ENCODE measurements at places on chromosomes 1 and 21. TPM values are rescaled to one million over a fixed set of nuclear protein-coding genes. Genes with fewer than 3 reads are reported as not detected.

GNG12 gene
- total RNA-seq: 38.2 TPM

RLF gene
- total RNA-seq: 8.5 TPM

UTS2 gene
- not detected for total RNA-seq

CSTB gene
- total RNA-seq: 16.3 TPM

IFI44 gene
- 13.9 TPM for total RNA-seq

PDC gene
- total RNA-seq: not detected

NT5C1A gene
- total RNA-seq: 3.1 TPM

DIO1 gene
- total RNA-seq: not detected

CTSE gene
- total RNA-seq: 0.94 TPM

SEC16B gene
- 3.6 TPM for total RNA-seq

SETDB1 gene
- total RNA-seq: 21.3 TPM

LDLRAD1 gene
- total RNA-seq: 0.29 TPM

CAMK2N1 gene
- 3.9 TPM for total RNA-seq

DNA sequence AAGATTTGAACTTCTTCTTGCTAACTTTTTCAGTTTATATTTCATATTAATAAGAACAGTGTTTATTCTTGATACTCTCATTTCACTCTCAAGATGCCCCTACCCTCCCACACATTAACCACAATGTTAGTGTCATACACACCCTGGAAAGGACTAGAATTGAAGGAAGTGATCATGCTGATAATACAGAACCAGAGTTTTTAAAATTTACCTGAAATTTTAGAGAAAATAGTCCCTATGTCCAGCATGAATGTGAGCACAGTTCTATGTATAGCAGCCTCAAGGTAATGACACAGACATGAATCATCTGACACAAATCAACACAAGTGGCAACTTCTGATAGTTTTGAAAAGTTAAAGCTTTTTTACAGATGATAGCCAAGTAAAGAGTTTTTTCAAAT, 26.0 kb downstream of the RGS1 start:
- no peak for DNase-seq

DNA sequence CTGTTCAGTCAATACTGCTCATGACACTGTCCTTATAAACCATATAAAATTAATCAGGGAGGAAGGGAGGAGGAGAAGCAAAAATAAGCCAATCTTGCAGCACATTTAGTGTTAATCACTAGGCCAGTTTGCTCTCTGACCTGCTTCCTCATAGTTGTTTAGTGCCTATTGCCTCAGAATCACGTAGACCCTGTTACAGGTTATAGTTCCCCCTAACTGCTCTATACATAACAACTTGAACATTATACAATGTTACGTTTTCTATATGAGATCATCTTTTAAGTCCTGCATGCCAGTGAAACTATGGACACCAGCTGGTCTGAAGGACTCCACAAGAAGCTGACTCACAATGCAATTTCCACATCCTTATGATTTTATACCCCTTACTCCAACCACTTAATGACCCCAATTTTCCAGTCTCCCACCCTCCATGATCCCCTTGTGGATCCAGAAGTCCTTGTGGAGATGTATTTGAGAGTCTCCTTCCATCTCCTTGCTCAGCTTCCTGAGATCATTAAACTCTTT, 34.9 kb upstream of the TACSTD2 start:
- no peak for DNase-seq

DNA sequence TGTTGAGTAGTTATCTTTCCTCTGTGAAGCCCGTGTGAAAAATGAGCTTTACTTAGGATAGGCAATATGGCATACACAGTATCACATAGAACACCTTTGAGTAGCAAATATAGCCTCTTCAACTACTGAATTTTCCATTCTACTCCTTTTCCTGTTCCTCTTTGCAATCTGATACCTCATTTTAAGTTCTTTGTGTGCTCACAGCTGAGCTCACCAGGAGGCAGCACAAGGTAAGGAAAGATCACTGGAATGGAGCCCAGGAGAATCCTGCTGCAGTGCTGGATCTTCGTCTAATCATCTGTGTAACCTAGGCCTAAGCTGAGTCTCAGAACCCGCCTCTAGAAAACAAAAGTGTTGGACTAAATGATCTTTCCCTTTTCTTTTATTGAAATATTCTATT, 171.0 kb downstream of the LRRC40 start:
- no peak for DNase-seq

GRCh38 chr1:73161418-73161817, 879.1 kb upstream of the NEGR1 start:
- DNase-seq: no peak

DNA sequence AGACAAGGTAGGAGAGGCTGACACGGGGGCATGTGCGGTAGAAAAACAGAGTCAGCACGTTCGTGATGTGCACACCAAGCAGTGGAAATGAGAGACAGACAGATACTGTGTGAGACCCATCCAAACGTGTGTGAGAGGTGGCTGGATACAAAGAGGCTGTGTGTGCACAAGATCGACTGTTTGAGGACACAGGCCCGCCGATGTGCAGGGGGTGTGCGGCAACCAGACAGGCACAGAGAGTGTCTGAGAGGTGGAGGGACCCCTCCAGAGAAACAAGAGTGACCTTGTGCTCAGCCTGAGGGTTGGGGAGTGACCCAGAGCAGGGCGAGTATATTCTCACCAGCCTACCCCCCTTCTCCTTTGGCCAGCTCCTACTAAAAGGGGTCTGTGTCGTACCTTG, 97.8 kb upstream of the IPO9 start:
- DNase-seq: no peak

DNA sequence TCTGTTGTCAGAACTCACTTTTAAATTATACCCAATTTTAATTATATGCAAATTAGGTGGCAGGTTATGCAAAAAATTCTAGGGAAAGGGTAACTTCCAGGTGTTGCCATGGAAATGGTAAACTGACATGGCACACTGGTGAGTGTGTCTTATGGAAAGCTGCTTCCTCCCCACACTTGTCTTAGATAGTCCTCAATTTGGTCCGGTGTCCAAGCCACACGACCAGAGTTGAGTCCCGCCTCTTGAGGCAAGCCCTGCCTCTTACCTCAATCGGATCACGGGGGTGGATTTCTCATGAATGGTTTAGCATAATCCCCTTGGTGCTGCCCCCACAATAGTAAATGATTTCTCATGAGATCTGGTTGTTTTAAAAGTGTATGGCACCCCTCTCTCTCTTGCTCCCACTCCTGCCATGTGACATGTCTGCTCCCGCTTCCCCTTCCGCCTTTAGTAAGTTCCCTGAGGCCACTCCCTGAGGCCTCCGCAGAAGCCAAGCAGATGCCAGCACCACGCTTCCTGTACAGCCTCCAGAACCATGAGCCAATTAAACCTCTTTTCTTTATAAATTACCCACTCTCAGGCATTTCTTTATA, 74.9 kb downstream of the MATN1 start:
- no peak for DNase-seq

- no peak for DNase-seq
Measured at GRCh38 chr1:81392526-81393226, 408.1 kb upstream of the ADGRL2 start.

GRCh38 chr1:57770772-57771171, 346.9 kb upstream of the DAB1 start:
- DNase-seq: no peak

- DNase-seq: no peak
Measured at GRCh38 chr1:67752306-67752705, 67.3 kb downstream of the GADD45A start.

DNA sequence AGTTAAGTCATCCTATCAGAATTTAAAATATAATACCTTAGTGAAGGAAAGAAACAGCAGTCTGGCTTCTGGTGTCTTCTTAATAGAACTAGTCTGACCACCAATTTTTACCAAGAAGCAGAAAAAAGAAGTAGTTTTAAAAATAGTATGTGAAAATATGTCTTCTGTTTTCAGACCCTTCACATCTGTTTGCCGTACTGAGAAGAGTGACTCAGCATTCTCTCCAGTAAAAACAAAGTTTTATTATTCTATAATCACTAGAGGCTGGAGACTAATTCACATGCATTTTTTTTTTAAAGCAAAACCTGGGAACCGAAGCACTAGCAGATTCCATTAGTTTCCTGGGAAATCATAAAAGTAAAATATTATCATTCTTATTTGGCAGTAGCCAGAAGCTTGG, 163.8 kb downstream of the COL24A1 start:
- DNase-seq: no peak

DNA sequence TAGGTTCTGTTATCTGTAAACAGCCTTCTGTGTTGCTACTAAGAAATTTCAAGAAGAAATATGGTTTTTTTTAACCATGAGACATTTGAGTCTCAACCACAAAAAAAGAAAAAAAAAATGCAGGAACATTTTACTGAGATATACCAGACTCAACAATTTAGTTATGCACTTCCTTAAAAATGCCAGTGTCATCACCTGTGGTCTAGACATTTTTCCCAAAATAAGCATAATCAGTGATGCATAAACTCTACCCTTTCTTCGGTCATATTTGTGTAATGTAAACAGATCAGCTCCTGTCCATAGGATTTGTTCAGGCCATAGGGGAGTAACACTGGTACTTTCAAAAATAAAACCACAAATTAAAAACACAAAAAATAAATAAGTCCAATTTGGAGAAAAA, 122.6 kb upstream of the TNFSF4 start:
- DNase-seq: no peak

DNA sequence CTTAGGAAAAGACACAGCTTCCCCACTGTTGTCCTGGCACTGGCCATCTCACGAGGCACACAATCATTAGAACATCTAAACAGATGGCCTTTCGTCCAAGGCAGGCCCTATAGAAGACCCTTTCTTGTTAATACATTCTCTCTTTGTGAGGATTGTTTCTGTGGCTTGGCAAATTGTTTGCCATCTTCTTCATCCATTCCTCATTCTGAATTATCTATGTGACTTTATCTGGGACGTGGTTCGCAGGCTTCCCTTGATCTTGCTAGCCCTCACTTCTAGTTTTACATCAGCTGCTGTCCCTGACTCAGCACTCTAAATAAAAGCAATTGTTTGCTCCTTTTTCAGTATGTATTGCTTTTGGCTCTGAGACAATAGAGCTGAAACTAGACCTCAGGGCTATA, 101.1 kb upstream of the ZC3H11B start:
- no peak for DNase-seq

GRCh38 chr1:57118948-57119603, 153.3 kb upstream of the C8B start:
- no peak for DNase-seq

DNA sequence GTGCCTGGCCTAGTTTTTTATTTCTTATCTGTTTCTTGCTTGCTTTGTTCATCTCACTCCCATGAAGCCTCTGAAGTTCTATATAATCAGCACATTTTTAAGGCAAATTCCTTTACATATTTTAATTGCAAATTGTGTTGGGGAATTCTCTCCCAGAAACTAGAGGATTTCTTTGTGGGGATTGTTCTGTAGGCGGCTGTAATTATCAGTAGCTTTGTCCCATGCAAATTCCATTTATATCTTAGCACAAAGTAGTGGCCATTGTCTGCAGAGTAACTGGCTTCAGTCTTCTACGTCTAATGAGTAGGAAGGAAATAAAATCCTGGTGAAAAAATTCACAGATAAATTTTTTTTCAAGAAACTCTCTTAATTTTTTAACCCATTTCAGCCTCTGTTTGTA, 35.7 kb downstream of the CLEC20A start:
- no peak for DNase-seq

DNA sequence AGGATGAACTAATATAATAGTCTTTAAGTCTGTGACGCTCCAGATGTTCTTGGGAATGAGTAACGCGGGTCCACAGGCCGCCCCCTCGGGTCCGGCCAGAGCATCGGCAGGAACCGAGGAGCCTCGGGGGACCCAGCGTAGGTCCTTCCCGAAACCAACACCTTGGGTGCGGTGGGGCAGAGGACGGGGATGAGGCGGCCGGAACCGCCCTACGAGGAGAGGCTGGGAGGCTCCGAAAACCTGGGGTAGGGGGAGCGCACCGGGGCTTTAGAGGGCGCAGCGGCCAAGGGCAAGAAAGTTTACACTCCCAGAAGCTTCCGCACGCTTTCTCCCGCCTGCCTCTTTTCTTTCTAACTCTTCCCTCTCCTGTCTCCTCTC, 7.1 kb downstream of the DMRTA2 start:
- no peak for DNase-seq

DNA sequence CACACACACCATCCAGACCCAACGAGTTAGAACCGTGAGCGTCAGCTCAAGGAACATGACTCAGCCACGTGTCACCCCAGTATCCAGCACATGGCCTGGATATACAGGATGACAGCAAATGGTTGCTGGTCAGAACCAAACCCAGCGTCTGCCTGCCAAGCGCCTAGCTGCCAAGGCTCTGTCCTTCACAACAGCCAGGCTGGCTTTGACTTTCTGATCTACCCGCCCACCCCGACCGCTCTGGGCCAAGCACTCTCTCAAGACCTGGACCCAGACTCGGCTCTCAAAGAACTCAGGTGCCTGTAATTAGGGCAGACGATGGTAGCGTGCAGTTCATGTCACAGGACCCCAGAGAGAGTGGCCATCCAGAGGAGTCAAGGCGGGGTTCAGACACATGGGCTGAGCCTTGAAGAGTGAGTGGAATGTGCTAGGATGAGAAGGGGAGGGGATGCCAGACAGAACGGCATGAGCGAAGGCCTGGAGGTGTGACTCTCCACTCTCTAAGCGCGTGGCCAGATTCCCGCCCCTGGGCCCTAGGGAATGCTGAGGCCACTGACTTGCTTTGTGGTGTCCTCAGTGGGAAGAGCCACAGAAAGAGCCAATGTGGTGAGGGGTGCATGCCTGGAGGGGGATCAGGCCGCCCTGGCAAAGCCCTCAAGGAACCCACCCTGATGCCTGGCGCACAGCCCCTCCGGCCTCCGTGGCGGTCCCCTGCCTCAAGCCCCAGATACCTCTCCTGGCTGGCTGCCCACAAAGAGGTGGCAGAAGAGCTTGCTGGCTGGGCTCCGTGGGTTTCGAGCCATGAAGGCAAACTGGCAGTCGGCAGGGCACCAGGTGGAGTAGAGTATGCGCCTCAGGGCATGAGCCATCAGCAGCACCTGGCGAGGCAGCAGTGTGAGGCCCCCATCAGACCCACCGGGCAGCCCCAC, 7.0 kb downstream of the SH2D5 start:
- DNase-seq: no peak

- DNase-seq: no peak
Measured at GRCh38 chr1:46471848-46472492, 17.7 kb upstream of the DMBX1 start.

DNA sequence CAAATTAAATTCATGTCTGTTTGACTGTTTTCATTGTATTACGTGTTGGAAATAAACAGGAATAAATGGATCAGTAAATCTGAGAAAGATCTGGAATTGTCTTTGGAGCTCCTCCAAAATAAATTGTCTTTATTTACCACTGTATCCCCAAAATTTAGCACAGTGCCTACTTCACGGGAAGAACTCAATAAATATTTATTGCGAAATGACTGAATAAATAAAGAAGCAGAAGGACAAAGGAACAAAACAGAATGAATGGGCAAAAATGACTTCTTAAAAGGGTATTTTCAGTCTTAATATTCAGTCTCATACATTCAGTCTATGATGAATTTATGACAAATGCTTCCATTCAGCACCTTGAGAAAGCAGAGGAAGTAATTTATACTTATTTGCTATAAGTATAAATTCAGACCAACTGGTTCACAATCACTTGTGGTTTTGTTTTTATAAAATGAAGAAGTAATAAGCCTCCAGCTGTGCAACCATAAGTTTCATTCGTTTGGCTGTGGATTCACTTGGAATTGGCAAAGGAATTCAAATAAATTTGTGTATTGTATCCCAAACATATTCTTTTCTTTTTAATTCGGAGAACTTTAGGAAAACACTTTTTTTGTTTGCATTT, 19.2 kb upstream of the PRKAA2 start:
- no peak for DNase-seq

- no peak for DNase-seq
Measured at GRCh38 chr1:119742202-119742601, 26.5 kb downstream of the HMGCS2 start.
